H54 (cell line): ENCODE measurements at places on chromosomes 4 and X.

DNA sequence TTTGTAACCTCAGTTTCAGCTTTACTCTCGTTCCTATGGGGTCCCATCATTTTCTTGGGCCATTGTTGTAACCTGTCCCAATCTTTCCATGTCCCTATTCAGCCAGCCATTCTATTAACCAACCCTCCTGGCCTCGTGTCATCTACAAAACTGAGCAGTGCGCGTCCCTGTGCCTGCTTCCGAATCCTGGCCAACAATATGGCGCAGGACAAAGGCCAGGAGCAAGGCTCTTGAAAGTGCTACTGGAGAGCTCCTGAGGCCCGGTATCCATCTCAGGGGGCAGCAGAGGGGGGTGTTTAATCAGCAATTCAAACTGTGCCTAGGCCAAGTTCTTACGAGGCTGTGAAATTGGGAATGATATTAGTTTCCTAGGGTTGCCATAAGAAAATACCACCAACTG is 41.2 kb upstream of the APLN start:
- no peak for DNase-seq

- DNase-seq = peak; percentile 48
Measured at GRCh38 chrX:72131317-72132294, at the start of gene RTL5. Gene RTL5, minus strand, starts transcription at chrX:72131915.

- no peak for DNase-seq
Measured at GRCh38 chrX:154310616-154311536, 15.3 kb downstream of the TKTL1 start.

DNA sequence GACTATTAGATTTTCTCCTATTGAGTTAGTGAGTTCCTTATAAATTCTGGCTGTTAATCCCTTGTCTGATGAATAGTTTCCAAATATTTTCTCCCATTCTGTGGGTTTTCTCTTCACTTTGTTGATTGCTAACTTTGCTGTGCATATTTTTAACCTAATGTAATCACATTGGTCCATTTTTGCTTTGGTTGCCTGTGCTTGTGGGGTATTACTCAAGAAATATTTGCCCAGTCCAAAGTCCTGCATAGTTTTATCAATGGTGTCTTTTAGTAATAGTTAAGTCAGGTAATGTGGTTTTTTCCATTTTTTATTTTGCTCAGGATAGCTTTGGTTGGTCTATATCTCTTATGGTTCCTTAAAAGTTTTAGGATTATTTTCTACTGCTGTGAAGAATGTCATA is 490.3 kb downstream of the ARAP2 start:
- no peak for DNase-seq

DNA sequence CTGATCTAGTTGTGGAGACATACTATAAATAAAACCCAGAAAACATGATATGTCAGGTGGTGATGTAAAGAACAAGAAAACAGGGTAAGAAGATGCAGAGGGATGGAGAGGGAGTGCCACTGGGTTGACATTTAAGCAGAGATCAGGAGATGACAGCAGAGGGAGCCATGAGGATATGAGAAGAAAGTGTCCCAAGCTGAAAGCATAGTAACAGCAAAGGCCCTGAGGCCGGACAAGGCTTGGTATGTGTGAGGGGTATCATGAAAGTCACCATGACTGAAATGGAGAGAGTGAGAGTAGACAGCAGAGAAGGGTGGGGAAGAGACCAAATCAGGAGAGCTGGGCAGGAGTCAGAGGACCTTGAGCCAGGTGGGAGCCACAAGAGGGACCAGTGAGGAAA is 3.4 kb downstream of the GPKOW start:
- no peak for DNase-seq

GRCh38 chr4:48629458-48629857 is 139.4 kb downstream of the ZAR1 start:
- DNase-seq = no peak

DNA sequence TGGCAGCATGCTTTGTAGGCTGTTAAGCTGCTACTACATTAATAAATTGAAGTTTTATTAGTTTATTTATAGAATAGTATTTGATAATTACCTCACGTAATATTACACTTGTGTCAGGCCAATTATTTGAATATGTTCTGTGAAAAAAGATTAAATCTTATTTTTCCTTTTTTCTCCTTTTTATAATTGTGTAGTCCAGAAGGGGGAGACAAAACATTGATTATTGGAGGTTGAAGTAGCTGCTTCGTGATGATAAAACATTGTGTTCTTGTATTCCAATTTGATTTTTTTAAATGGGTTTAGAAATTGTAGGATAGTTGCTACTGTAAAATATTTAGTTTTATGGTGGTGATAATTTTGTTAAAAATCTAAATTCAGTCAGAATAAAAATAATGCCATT is 85.7 kb downstream of the DIAPH2 start:
- no peak for DNase-seq

- DNase-seq = no peak
Measured at GRCh38 chr4:153465140-153465539, 1.0 kb upstream of the TMEM131L start.

DNA sequence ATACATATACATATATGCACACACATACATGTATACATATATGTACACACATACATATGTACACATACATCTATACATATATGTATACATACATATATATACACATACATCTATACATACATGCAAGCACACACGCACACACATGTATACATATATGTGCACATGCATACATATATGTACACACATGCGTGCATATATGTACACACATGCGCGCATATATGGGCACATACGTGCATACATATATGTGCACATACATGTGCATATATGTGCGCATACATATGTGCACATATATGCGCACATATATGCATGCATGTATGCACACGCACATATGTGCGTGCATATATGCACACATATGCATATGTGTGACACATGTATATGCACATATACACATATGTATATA is 7.3 kb upstream of the MPC1L start:
- no peak for DNase-seq

DNA sequence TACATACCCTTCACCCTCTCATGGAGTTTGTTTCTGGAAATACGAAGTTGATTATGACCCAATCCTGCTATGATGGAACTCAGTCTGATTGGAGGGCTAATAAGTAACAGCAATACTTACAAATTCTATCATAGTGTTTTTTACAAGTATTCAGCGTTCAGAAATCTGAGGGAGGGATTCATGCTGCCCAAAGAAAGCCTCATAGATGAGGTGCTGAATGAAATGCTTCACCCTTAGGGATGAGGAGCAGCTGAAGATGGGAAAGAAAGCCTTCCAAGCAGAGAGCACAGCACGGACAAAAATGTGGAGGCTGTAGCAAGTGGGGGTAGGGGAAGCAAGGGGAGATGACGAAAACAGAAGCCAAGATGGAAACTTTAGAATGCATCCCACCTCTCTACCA is 27.9 kb upstream of the TBC1D1 start:
- DNase-seq = no peak

DNA sequence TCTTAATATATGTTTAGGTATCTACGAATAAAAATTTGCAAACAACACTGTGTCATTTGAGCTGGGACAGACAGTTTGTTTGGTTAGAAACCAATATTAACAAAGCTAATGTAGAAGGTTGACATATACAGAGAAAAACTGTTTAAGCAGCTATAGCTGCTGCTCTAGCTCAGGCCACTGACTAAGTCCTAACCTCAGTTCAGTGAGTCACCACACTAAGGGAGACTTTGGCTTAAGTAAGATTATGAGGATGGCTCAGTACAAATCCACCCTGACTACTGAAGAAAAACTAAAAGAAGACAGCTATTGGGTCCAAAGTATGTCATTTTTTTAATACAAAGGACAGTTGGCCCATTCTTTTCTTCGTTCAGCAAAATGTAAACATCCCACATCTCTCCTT is 717.3 kb upstream of the ACTRT1 start:
- DNase-seq = no peak

GRCh38 chr4:117660668-117661067 is 373.6 kb upstream of the NDST3 start:
- DNase-seq = no peak

- no peak for DNase-seq
Measured at GRCh38 chr4:25958110-25958509, 44.1 kb downstream of the SMIM20 start.

GRCh38 chrX:16140448-16140847 is 17.1 kb downstream of the GRPR start:
- DNase-seq = no peak

DNA sequence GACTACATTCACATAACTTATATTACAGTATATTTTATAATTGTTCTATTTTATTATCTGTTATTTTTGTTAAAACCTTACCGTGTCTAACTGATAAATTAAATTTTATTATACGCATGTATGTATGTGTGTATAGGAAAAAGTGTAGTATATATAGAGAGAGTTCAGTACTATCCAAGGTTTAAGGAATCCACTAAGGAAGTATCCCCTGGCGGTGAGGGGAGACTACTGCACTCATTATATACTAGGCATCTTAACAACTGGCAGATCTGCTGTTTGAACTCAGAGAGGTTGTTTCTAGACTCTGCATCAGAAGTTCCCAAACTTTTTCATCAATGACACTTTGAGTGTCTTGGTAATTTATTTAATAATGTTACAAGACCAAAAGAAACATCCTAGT is 70.9 kb downstream of the NDST4 start:
- no peak for DNase-seq

DNA sequence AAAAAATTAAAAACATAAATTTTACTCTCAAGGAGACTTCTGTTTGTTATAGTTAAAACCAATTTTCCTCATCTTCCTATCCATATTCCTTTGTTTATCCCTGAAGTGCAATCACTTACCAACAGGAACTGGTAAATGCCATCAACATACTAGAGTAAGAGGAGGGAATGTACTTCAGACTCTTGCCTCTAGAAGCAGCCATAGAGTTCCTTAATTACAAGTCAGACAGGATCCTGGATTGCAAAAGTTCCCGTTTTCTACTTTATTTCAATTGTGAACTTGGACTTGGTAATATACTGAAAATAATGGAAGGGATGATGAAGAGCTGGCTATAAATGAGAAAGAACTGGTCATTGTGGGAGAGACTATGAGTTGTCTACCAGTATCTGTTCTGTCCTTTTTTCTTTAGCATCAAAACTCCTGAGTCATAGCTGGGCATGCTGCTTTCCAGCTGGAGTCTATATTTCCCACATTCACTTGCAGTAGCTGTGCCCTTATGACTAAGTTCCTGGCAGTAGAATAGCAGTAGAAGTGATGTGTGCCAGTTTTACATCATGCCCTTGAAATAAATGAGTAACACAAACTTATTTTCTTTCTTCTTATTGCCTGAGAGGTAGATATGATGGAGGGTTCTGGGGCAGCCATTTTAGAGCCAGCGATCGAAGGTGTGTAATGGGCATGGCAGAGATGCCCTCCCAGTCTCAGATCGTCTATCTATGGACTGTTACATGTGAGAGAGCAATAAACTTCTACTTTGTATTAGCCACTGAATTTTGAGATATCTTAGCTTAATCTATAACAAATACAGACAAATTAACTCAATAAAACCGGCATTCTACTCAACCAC is 26.8 kb upstream of the SPARCL1 start:
- peak; percentile 51 for DNase-seq

DNA sequence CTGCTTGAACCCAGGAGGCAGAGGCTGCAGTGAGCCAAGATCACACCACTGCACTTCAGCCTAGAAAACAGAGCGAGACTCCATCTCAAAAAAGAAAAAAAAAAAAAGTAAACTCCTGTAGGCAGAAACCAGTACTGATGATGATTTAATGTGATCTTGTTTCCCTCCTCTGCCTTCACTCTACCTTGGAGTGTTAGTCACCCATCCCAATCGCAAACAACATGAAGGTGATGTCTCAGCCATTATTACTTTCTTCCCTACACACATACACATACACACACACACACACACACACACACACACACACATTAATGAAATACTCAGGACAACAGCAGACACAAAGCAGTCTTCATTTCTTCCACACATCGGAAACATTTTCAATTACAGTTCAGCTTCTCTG is 15.6 kb downstream of the XKRX start:
- no peak for DNase-seq

GRCh38 chr4:186149872-186150271 is 41.5 kb upstream of the CYP4V2 start:
- DNase-seq = peak; percentile 35

GRCh38 chrX:41588271-41588670 is 100.5 kb upstream of the GPR34 start:
- no peak for DNase-seq

- no peak for DNase-seq
Measured at GRCh38 chr4:185412412-185412811, 13.4 kb downstream of the UFSP2 start.

- DNase-seq = no peak
Measured at GRCh38 chr4:53511014-53511413, 80.3 kb downstream of the LNX1 start.

GRCh38 chrX:1835056-1835455 is 220.2 kb downstream of the ASMT start:
- no peak for DNase-seq

- no peak for DNase-seq
Measured at GRCh38 chr4:53571936-53572599, 19.2 kb downstream of the LNX1 start.

DNA sequence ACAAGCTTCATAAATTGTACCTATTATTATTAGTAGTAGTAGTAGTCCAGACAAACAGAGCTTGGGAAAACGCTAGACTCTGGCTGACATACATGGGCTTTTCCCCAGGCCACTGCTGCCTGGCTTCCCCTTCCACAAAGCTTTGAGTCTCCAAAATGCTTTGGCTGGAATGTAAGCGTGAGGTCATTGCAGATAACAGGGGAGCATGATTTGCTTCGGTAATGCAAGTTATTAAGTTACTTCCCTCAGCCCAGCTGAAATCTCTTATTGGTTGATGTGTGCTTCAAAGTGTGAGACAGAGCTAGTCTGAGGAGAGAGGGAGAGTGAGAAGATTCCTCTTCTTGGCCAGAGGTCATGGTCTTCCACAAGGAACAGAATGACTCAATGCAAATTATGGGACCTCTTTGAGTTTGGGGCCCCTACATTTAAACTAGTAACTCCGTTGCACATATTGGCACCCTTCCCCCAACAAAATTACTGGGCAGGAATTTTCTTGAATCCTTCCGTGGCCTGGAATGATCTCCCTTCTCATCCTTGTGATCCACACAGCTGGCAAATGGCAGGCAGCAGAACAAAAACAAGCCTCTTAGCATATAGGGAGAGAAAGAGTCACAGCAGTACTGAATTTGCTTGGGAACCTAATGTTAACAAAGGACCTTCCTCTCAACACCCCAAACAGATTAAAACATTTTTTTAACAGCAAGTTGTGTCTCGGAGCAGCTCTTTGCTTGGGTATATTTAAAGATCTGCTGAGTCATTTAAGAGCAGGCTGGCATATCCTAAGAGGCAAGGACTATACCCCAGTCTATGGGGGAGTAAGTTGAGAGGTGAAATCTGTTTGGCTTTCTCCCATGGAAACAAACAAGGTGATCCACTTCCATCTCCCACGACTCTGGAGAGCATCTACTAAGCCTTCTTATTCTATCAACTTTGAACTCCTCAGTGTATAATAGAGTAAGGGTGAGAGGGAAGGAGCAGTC is 19.9 kb downstream of the AR start:
- no peak for DNase-seq

DNA sequence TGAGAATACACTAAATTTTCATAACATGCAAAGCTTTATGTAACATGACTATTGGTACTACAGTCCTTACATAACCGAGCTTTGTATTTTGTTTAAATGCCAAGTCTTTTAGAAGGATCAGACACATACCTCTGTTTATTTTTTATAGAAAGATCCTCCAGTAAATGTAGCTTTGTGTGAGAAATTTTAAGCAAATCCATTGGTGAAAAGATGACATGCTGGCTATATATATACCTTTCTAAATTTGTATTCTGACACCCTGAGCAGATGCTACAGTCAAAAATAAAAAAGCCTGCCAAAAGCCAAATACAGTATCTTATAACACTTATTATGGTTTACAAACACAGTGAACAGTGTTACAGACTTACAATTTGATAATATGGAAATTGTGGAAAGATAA is at the start of gene YIPF7:
TSS of gene YIPF7 (minus strand) at position 201 of the 400 bp plus-strand sequence. CDS start 1,525 bp downstream, outside the sequence.
- no peak for DNase-seq
